ENCODE measurements at places on chromosomes 2 and 18.
A peak's percentile ranks its signal among the peaks of the same experiment; 100 is the strongest.

- DNase-seq, result no peak
Measured at GRCh38 chr2:212959471-212960117, 191.8 kb downstream of the IKZF2 start.

- no peak for DNase-seq
Measured at GRCh38 chr2:74708296-74708695, 54.2 kb downstream of the SEMA4F start.

GRCh38 chr2:168708080-168708479, 94.4 kb upstream of the NOSTRIN start:
- DNase-seq, result no peak

DNA sequence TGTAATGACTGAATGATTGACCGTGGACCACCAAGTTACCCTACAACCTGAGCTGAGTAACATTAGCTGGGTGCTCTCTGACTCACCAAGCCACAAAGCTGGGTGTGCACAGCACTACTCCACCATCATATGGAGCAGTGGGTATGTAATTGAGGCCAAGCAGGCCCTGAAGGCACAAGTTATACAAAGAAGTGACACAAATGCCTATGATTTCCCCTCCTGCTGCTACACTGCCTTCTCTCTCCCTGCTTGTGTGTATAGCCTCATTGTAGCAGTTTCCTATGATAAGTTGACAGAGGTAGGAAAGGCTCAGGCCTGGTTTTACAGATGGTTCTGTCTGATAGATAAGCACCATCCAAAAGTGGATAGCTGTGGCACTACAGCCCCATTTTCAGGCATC, 1327.2 kb upstream of the DDX18 start:
- DNase-seq, result no peak

- DNase-seq, result no peak
Measured at GRCh38 chr2:200430017-200430416, 79.9 kb downstream of the KCTD18 start.

DNA sequence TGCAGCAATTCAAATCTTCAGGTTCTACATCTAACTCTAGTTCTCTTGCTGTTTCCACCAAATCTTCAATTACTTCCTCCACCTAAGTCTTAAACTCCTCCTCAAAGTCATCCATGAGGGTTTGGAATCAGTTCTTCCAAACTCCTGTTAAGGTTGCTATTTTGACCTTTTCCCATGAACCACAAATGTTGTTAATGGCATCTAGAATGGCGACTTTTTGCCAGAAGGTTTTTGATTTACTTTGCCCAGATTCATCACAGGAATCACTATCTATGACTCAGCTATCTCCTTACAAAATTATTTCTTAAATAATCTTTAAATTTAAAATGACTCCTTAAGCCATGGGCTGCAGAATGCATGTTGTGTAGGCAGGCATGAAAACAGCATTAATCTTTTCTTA, 368.9 kb upstream of the TNP1 start:
- no peak for DNase-seq

DNA sequence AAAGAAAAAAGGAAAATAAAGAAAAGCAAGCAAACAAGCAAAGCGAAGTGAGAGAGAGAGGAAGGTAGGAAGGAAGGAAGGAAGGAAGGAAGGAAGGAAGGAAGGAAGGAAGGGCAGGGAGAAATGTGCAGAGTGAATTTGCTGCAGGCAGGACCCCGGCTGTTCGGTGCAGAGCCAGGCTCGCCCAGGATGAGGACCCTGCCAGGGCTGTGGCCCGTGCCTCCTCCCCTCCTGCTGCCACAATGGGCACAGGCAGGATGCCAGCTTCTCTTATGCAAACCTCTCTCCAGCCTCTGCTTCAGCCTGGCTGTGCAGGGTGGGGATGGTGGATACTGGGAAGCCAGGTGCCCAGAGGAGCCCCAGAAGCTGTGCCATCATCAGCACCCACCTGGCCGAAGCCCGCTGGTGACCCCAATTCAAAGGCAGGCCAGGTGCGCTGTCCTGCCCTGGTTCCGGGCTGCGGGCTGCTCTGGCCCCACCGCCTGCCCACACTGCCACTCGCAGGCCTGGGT, 3.2 kb downstream of the GPR17 start:
- no peak for DNase-seq

- no peak for DNase-seq
Measured at GRCh38 chr2:157158111-157158510, 99.4 kb upstream of the GALNT5 start.

- no peak for DNase-seq
Measured at GRCh38 chr18:27847412-27847811, 329.5 kb downstream of the CDH2 start.

GRCh38 chr2:55952415-55952814, 28.8 kb upstream of the EFEMP1 start:
- DNase-seq, result no peak

- DNase-seq, result no peak
Measured at GRCh38 chr2:138020432-138020831, 56.2 kb downstream of the HNMT start.

- DNase-seq, result no peak
Measured at GRCh38 chr2:203948733-203949132, 12.2 kb downstream of the ICOS start.

- DNase-seq, result peak; percentile 72
Measured at GRCh38 chr18:65753520-65753919, 2.7 kb downstream of the CDH7 start.

DNA sequence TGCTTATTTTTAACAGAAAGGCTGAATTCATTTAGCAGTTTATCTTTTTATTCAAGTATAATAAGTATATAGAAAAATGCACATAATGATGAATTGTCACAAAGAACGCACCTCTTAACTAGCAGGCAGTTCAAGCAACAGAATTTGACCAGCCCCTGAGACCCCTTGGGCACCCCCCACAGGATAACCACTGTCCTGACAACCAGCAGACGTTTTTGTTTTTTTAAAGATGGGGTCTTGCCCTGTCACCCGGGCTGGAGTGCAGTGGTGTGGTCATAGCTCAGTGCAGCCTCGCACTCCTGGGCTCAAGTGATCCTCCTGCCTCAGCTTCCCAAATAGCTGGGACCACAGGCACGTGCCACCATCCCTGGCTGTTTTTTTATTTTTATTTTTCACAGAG, 14.0 kb downstream of the PRELID3A start:
- no peak for DNase-seq

DNA sequence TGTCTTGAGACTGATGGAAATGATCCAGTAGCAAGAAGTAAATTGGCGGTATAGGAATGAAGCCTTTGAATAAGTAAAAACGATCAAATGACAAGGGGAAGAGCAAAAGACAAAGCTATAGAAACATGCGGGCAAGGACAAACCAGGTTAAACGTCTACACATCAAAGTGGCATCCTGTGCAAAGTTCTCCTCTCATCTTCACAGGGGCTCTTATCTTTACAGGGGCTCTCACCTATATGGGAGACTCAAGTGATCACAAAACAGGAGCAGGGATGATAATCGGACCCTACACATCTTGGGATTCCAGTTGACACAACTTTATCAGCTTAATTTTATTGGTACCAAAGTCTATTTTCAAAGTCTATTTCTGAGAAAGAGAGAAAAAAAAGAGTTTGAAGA, 1778.9 kb upstream of the CELF4 start:
- DNase-seq, result no peak

DNA sequence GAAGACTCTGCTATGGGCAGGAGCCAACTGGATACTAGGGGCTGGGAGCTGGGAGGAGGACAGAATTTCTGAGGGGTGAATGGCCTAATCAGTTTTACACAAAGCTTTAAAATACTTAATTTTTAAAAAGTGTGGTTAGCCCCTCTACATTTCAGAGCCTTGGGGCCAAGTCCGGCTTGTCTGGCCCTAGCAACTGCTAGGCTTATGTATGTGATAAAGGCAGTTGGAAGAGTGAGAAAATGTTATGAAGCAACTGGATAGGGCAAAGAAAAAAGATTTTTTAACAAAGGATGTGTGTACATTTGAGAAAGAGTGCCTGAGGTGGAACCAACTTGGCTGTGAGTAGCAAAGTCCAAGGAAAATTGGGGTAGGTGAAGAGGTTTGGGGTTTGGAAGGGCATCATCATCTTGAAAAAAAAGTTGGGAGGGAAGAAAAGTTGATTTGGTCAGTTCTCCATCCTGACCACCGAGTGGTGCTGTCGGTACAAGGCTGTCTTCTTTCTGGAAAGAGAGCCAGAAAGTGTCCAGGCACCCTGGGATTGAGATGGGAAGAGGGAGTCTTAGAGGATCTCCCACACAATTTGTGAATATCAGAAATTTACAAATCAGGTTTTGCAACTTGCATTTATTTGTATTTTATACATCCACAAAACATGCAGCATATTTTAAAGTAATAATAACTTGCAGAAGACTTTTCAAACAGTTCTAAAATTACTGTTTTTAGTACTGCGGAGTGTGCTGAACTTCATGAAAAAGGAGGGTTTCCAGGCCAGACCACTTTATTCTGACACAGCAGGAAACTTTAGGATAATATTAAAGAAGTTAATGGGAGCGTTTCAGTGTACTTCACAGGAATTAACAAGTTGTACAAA, 10.5 kb upstream of the CDK15 start:
- DNase-seq, result no peak

DNA sequence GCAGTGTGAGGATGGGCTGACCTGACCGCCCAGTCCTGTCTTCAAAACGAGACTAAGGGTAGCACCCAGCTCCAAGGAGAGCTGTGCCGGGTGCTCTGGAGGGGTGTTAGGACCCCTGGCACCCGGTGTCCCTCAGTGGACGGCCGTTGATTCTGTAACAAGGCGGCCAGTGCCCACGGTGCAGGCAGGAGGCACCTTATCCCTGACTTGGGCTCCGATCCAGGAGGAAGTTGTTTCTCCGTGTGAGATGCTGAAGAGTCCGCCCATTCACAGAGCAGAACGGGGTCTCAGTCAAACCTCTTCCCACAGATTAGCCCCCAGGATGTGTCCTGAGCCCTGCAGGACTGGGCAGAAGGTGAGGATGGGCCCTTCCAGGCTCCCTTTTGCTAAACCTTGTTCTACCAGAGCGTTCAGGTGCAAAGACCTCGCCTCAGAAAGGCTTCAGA, 123.0 kb downstream of the NFATC1 start:
- no peak for DNase-seq

DNA sequence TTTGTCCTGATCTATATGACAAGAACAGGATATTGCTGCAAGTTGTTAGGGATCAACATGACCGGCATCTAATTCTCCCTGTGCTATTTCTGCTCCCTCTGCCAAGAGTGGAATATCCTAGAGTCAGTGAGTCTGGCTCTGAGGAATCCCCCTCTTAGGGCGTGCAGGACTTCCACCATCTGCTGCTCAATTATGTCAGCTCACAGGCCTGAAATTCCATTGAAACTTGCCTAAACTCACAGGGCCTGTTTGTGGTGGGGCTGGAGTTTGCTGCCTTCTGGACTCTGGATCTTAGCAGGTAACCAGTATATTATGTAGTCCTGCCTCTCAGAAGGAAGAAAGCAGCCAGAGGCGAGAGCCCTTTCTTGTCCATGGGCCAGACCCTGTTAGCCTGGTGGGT, 323.0 kb downstream of the TSN start:
- DNase-seq, result no peak

GRCh38 chr2:137888845-137889244, 75.4 kb upstream of the HNMT start:
- no peak for DNase-seq

GRCh38 chr2:109061736-109062135, 67.3 kb upstream of the SH3RF3 start:
- DNase-seq, result no peak

- DNase-seq, result no peak
Measured at GRCh38 chr18:46262856-46263255, 158.7 kb downstream of the HAUS1 start.

- DNase-seq, result no peak
Measured at GRCh38 chr18:12155996-12156395, 62.4 kb downstream of the ANKRD62 start.

- no peak for DNase-seq
Measured at GRCh38 chr2:43675646-43676321, 445 bp downstream of the C1GALT1C1L start.

DNA sequence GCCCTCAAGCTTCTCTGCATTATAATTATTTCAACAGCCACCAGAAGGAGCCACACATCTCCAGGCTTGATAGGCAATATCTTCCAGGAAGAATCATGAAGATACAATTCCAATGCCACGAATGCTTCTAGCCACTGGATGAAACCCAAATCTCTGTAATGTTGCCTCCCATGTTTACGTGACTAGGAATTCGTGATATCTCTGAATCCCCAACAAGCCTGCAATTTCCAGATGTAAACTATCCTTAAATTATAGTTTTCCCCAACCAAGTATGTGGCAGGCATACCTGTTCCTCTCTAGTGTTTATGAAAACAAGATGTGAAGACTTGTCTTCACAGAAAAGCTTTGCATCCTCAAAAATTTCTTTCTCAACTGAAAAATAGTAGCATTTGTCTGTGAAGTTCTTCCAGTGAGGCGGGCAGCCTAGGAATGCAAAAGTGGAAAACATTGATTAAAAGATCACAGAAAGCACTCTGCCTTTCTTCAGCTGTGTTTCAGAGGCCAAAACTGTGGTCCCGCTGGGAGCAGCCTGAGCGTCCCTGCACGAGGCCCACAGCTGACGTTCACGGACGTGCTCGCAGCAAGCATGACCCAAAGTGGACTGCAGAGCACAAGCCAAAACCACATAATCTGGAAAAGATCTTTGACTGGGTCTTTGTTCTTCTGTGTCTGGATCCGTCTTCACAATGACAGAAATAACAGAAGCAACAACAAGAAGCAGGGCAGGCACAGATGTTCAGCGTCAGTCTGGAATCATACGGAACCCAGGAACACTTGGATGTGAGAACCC, 65.1 kb upstream of the THOC1 start:
- no peak for DNase-seq

DNA sequence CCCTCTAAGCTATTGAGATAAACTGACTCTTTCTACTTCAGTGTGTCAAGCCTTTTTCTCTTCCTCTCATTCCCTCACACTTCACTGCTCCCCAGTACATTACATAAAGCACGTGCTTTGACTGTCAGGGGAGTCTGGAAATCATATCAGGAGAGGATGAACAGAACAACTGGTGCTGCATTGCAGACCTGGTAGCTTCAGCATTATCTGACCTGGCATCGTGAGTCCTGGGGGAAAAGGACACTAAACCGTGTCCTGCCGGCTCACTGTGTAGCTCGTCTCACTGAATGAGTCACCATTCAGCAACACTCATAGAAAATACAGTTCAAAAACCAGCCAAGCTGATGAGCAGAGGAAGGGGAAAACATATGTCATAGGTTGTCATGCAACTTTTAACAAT, 108.5 kb upstream of the UNC80 start:
- peak; percentile 35 for DNase-seq

DNA sequence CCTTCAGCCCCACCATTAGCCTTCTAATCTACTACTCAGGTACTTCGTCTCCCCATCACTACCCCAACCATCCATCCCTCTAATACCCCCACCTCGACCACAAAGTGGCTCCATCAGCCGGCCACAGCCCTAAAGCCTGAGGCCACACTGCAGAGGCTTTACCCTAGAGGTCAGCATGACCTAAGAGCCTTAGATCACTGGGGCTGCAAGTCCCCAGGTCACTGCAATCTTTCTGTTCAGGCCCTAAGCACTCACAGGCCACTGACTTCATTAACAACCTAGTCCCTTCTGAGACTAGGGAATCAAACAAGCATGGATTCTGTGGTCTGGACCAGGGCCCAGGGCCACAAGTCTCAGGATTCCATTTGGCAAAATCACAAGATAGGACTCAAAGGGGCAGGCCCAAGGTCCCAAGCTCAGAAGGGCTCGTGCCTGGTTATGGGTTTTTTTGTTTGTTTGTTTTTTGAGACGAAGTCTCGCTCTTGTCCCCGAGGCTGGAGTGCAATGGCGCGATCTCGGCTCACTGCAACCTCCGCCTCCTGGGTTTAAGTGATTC, 37.0 kb upstream of the PKDCC start:
- no peak for DNase-seq

- no peak for DNase-seq
Measured at GRCh38 chr2:202378662-202379358, 2.7 kb downstream of the BMPR2 start.

GRCh38 chr18:76075777-76076176, 419.3 kb downstream of the ZNF516 start:
- no peak for DNase-seq
